CD4-positive, alpha-beta T cell (primary cell): ENCODE measurements at places on chromosomes 3 and 15.

DNA sequence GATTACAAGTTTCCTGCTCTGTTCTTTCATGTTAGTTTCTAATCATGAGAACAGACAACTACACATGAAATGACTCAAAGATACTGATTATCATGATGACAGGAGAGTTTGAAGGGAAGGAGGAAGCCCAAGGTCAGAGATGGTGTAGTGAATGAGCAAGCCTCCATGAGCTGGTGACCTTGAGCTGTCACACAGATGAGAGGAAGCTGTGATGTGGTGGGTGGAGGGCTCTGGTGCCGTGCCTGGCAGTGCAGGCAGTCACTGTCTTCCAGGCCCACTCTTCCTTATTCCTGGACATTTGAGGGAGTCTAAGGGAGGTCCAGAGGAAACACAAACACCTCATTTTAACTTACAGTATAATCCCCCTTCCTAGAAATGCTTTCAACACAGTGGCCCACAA is 133.4 kb upstream of the ROPN1 start:
- DNase-seq, result no peak

DNA sequence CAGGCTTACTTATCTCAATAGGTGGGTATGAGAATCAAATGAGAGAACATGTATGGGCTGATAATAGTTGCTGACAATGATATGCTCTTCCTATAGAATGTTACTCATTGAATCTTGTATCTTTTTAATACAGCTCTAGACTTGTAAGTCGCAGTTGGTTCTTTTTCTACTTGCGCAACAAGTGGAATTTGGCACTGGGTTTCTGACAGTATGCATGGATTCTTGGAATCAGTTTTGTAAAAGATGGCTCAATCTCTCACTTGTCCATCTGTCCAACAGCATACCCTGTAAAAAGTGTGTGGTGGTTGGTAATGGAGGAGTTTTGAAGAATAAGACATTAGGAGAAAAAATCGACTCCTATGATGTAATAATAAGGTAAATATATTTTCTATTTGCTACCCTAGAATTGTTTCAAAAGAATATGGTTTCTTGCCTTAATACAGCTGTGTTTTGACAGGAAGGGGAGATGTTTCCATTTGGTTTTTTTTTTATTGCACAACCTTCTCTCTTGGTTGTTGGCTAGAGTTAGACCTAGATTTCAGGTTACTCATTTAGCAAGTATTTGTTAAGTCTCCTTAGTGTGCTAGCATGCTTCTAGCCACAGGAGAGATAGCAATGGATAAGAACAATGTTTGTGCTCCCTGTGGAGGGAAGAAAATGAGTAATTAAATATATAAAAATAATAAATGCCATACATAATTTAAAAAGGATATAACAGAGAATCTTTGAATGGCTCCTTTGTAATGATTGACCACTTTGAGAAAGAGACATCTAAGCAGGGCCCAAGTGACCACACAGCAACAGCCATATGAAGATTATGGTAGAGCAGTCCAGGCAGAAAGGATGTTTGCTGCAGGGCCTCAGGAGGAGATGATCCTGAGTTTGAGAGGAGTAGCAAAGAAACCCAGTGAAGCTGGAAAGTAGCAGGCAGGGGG is 21.8 kb downstream of the ST3GAL6 start:
- no peak for DNase-seq

DNA sequence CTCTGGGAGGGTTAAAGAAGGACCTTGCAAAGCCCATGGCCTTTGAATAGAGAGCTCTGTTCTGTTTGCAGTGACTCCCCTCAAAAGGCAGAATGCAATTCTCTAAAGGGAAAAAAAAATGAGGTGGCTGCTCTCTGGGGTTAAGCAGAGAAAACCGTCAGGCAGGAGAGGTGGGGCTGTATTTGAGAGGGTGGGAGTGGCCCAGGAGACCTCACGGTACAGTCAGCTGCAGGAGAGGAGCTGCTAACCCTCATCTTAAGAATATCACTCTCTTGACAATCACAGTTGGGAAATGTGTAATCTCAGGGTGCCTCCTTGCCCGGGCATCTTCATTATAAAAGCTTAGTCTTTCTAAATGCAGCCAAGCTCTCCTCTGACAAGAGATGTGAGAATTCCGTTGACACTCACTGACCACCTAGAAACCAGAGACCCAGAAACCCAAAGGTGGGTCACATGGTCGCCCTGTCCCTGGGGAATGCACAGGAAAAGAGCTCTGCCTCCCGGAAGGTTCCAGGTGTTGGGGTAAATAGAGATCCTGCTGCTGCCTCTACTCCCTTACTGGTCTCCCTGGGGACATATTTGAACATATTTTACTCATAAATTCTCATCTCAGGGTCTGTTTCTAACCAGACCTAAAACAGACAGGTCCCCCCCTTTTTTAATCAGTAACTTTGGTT is 159.1 kb upstream of the CTDSPL start:
- DNase-seq, result no peak

DNA sequence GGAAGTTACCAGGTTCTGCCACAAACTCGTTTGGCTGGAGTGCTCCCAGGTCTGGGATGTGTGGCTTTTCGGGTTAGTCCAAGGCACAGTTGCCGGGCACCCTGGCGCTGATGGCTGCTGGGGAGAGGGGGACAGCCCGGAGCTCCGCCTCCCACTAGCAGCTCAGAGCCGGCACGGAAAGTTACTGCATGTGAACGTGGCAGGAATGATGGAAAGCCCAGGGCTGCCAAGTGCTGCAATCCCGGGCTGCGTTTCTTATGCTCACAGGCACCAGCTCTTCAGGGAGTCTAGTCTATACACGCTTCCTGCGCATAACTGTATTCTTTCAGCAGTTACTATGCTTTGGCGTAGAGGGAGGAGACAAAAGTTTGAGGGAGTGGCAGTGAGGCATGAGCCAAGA is 141.8 kb upstream of the ICE2 start:
- DNase-seq, result no peak

DNA sequence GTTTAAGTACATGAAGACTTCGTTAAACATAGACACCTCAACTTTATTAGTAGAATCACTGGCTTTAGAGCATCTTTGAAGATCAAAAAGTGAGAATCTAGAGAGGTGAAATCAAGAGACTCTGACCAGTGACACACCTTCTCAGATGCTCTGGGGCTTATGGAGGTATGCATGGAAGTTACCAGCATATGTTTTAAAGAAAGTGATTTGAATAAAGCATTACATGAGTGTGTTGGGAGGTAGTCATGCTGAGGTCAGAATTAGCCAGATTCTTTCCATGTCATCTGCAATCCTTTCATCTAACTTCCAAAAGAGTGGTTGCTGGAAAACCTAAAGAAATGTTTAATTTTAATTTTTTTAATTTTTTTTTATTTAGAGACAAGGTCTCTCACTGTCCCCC is 658.0 kb upstream of the GOLIM4 start:
- no peak for DNase-seq

GRCh38 chr15:43913941-43914340 is 87.1 kb downstream of the WDR76 start:
- no peak for DNase-seq

DNA sequence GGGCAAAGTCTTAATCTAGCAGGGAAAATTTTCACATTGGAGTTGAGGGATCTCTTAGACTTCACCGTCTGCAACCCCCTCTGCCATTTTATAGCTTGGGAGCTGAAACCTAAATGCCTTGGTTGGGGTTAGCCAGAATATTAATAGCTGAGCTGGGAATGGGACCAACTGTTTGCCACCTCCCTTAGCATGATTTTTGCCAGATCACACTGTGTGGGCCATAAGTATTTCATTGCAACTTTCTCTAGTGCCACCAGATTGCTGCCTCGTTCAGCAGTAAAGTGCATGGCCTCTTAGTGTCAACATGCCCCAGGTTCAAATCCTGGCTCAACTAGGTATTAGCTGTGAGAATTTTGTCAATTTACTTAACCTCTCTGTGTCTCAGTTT is 55.9 kb upstream of the ABHD17C start:
- DNase-seq, result no peak

GRCh38 chr15:42143356-42143755 is 13.1 kb downstream of the PLA2G4F start:
- no peak for DNase-seq

- no peak for DNase-seq
These were observed 2.7 kb downstream of the ADAMTS7 start for GRCh38 chr15:78808550-78808949.
